Stimulated activated naive CD4-positive, alpha-beta T cell (primary cell): ENCODE measurements at places on chromosomes 7 and 10.

DNA sequence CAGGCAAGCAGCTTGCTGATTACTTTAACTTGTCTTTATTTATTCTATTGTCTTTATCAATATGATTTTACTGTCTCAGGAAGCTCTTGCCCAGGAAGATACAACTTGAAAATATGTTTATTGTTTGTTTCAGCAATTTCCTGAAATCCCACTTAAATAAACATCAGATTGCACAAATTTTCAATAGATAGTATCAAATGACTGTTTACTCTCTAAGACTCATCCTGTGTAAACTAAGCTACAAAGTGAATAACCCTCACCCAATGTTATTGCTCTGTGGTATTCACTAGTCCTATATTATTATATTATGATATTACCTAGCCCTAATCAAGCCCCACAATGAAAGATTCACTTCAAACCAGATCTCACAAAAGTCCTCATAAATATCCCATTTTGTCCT lies 130.4 kb upstream of the HPS1 start:
- no peak for DNase-seq

- DNase-seq = peak; percentile 27
Measured at GRCh38 chr7:100166317-100166940, 2.0 kb downstream of the GAL3ST4 start.

DNA sequence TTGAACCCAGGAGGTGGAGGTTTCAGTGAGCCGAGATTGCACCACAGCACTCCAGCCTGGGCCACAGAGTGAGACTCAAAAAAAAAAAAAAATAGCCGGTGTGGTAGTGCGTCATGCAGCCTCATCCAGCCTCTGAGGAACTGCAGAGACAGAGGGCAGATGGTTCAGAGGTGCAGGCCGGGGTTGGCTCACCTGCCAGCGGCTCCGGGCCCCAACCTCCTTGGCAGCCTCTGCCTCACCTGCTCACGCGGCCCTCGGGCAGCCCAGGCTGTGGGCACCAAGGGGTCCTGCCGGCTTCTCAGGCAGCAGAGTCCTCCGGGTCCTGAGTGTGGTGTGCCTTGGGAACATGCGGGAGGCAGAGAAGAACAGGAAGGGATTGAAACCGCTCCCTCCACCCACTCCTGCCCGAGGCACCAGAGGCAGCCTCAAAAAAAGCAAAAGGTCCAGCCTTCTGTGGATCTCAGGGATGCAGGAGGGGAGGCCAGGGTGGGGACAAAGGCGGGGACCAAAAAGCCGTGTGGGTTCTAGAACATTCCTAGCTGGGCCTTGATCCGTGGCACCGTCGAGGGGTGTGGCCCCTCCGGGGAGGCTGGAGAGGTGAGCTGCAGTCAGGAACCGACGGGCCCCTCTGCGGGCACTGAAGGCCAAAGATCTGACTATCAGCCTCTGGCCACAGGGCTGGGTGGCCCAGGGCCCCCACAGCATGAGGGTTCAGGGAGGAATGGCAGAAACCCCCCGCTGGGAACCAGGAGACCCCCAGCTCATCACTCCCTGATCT lies 55.4 kb upstream of the DNAJB6 start:
- no peak for DNase-seq

DNA sequence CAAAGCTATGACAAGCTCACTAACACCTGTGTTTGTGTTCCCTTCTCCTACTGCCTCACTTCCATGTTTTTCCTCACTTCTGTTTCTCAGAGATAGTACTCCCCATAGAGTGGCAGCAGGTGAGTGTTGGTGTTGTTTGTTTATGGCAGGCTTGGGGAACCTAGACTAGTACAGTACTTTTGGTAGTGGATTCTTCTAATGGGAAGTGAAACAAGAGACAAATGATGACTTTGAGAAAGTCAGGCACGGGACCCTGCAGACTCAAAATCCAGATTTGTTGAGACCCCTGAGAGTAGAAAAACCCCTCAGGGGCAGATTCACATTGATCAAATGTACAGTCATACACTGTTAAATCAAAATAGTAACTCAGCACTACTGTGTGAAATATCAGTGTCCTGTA lies 6.4 kb upstream of the CFAP69 start:
- no peak for DNase-seq

DNA sequence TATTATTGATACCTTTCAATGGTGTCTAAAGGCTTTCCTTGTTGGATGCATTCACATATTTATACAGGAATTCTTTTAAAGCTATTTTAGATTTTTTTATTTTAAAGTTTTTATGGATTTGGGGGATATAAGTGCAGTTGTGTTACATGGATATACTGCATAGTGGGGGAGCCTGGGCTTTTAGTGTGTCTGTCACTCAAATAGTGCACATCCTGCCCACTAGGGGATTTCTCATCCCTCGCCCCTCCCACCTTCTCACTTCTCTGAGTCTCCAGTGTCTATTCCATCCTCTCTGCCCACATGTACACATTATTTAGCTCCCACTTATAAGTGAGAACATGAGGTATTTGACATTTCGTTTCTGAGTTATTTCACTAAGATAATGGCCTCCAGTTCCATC lies 154.0 kb upstream of the MKI67 start:
- DNase-seq = no peak

- DNase-seq = no peak
Measured at GRCh38 chr10:22086730-22087401, 83.3 kb upstream of the DNAJC1 start.

DNA sequence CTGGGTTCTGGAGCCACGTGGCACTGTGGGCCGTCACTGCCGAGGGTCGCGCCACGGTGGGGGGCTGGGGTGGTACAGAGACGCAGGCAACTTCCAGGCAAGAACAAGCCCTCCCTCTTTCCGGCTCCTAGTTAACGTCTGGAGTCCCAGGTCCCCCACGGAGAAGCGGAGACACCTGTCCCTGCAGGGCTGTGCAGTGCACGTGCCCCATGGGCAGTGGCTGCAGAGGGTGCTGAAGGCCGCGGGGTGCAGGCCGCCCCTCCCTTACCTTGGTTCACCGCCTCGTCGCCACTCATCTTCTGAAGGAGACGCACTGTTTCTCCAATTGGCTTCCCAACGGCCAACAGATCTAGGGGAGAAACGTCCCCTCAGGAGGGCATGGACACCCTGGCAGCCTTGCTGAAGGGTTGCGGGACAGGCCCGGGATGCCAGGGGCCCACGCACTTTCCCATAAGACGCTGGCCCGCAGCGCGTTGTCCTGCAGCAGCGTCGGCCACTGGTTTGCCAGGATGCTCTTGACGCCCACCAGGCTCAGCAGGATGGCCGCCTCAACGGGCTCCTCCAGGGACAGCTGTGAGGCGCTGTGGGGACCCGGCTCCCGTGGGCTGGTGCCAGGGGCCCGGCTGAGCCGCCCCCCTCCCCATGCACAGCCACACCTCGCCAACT lies 24.3 kb upstream of the NKX6-2 start:
- no peak for DNase-seq

GRCh38 chr10:79340646-79341244 lies 6.5 kb upstream of the PPIF start:
- no peak for DNase-seq

- no peak for DNase-seq
Measured at GRCh38 chr10:99569253-99569939, 36.7 kb downstream of the NKX2-3 start.

GRCh38 chr7:81441750-81442149 lies 328.1 kb downstream of the HGF start:
- no peak for DNase-seq

GRCh38 chr7:86600506-86601290 lies 43.0 kb upstream of the GRM3 start:
- DNase-seq = no peak

DNA sequence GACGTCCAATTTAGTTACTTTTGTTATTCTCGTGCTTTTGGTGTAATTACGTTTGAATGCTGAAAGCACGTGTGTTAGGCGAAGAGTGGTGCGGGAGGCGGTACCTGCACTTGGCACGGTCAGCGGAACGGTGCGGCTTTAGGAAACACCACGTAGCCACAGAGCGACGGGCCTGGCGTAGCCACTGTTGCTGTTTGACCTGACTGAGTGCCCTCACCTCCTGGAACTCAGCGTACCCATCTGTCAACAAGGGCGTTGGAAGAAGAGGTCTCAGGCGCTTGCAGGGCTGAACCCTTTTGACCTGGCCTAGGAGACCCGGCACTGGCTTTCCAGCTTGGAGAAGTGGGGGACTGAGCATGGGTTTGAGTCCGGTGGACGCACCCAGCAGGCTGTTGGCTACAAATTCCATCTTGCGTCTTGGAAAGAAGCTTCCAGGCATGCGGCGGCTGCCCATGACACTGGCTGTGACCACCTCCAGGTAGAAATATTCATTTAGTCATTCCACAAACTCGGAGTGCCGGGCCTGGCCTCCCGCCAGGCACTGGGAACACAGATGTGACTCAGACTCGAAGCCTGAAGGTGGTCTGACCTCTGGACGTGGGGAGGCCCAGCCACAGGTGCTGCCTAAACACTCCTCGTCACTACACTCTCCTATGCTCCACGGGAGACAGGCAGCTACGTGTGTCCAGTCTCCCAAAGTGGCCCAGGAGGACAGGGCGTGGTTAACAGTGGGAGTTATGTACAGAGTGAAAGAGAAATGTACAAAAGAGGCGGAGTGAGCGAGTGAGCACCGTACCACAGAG lies 22.2 kb downstream of the FAM20C start:
- DNase-seq = no peak

DNA sequence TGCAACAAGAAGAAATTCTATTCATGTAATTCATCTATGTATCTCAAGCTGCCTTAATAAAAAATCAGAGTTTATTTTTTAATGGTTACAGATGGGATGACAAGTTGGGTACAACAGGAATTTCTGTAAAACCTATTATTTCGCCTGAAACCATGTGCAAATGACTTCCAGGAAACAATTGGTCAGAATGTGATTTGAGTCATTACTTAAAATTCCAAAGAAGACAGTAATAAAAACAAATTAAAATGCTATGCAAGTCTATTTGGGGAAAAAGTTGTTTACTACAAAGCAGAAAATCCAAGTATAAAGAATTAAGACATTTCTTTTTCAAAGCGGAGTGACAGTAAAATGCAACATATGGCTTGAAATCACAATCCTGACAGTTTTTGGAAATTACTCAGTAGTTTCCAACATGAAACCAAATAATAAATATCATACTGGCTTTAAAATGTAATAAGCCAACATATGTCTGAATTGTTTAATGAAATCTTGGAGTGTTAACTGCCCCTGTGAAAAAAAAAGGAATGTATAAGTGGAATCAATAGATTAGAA lies 41.5 kb upstream of the SEMA3C start:
- no peak for DNase-seq

DNA sequence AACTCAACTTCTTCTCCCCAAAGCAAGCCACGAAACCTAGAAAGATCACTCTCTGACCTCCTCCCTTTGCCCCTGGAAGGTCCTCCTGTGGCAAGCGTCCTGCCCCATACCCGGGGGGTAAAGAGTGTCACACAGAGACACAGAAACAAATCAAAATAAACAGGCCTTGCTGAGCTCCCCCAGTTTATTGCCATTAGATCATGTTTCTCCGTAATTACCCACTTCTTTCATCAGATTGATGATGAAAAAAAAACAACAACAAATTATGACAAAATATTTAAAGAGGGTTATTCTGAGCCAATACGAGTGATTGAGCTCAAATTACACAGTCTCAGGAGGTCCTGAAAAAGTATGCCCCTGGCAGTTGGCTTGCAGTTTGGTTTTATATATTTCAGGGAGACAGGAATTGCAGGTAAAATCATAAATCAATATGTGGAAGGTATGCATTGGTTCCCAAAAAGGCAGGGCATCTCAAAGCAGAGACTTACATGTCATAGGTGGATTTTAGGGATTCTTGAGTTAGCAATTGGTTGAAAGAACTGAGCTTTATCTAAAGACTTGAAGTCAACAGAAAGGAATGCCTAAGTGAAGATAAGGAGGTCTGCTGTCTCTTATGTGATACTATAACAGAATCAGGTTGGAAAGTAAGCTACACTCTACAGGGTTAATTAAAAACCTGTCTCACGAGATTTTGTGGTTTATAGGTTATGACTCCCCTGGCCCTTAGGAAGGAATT lies 86.2 kb downstream of the APBB1IP start:
- DNase-seq = no peak

- no peak for DNase-seq
Measured at GRCh38 chr7:31948029-31948428, 122.2 kb downstream of the PDE1C start.

DNA sequence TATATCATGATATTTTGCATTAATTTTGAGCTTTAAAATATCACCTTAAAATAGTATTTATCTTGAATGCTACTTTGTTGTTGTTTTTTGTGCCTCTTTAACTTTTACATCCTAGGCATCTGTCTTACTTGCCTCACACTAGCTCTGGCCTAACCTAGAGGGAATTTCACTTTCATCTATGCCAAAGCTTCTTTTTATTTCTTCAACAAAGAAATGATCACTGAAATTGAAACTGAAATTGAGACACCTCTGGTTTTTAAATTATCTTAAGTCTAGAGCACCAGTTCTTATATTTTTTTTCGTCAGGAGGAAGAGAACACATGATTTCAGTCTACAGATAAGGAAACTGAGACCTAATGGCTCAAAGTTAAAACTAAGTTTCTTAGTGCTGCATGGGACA lies 3.5 kb upstream of the SCIN start:
- DNase-seq = no peak

DNA sequence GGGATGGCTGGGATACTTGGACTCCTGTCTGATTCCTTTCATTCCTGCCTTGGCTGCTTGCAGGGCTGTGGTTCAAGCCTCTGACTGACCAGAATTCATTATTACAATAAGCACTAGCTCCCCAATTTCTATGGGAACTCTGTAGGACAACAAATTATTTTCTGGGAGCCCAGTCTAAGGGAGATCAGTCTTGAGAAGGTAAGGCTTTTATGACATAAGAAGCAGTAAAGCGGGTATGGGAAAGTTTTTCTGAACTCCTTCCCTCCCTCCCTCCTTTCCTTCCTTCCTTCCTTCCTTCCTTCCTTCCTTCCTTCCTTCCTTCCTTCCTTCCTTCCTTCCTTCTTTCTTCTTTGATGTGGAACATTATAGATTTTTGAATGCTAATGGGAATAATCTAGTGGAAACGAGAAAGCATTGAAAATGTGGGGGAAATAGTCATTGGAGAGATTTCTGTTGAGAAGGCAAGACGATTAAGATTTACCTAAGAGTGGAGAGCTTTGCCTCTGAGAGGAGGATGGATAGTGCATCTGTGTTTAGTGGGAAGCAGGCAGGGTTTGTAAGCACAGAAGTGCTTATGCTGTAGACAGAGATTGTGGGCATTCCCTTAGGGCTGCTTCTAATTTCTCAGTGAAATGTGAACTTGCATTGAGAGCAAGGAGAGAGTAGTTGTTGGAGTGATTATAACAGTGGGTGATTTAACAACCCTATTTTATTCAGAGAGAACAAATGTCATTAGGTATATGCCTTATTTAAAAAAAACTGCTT lies 201.5 kb downstream of the DNAJB9 start:
- DNase-seq = no peak

- DNase-seq = no peak
Measured at GRCh38 chr10:11896549-11897200, 73.5 kb downstream of the PROSER2 start.

- DNase-seq = peak; percentile 25
Measured at GRCh38 chr7:105849122-105849855, 27.1 kb downstream of the ATXN7L1 start.

DNA sequence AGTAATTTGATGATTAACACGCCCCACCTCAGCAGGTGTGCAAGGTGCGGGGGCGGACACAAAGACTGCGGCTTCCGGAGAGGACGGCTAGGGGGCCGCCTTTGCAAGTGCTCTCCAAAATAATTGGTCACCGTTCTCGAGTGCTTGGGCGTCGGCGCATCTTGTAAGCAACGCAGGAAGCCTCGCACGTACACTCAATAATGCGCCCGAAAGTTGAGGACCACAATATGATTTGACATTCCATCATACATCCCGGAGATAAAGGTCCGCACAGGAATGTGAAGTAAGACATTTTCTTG lies 114.7 kb downstream of the EBF3 start:
- DNase-seq = no peak

GRCh38 chr7:145031162-145031561 lies 195.3 kb upstream of the TPK1 start:
- no peak for DNase-seq

GRCh38 chr7:48300301-48300700 lies 129.0 kb downstream of the ABCA13 start:
- no peak for DNase-seq
